GDM1 (cell line): ENCODE measurements at places on chromosomes 6 and 20.

DNA sequence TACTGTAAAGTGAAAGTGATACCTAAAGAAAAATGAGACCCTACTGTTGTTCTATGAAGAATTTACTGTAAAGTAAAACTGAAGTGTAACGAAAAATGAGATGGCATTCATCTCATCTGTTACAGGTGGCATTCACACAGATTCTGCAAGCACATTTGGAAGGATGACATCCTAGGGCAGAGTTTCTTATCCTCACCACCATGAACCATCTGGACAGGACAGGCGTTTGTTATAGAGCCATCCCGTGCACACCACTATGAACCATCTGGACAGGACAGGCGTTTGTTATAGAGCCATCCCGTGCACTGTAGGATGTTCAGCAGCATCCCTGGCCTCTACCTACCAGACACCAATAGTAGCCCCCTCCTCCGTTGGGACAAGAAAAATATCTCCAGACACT is 294.8 kb downstream of the GMDS start:
- DNase-seq: no peak

DNA sequence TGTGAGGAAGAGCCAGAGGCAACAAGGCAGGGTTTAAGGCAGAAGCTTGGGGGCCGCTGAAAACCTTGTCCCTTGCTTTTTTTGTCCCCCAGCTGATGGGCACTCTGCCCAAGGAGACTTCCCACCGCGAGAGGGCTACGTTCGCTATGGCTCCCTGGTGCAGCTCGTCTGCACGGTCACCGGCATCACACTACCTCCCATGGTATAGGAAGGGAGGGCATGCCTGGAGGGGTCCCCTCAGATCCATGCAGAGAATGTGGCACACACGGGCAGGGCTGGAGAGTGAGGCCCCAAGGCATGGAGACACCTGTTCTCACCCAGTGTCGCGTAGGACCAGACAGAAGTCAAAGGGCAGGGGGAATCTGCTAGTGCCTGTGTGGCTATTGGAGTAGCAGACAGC is 5.8 kb upstream of the MATN4 start:
- no peak for DNase-seq

- DNase-seq: no peak
Measured at GRCh38 chr20:62368392-62368975, 1.4 kb upstream of the LAMA5 start.

DNA sequence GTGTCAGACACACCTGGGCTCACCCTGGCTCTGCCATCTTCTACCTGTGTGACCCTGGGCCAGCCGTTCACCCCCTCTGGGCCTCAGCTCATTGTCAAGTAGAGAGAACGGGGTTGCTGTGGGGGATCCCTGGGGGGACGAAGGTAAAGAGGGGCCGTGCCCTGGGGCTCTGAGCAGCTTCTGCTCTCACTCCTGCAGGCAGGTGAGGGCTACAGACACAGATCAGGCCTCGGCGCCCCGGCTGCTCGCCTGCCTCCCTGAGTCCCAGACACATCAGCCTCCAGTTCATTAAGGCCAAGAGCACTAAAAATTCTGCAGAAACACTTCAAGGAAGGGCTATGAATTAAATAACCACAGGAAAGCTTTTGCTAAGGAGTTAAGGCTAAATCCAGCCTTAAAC is 394.4 kb downstream of the CDH4 start:
- no peak for DNase-seq

DNA sequence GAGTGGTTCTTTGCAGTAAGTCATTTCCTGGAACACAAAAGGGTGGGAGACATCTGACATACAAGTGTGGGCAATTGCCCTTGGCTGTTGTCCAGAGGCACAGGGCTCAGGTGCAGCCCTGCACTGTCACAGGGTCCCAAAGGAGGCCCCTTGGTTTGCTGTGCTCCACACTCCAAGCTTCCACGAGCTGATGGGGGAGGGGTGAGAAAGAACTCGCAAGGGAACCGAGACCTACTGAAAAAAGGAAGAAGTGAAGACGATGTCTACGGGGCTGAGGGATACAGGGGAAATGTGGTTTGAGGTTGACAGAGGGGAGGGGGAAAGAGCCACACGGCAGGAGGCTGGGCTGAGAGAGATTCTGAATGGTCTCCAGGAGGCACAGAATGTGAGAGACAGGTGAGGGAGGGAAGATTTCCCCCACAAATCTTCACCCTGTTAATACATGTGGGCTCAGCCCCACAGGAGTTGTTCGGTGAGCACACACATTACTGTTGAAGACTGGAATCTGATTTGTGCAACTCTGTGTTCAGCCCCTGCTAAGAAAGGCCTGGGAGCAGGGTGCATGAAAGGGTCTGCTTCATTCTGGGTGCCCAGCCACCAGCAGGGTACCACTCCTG is 123.4 kb downstream of the LY86 start:
- DNase-seq: peak; percentile 95

DNA sequence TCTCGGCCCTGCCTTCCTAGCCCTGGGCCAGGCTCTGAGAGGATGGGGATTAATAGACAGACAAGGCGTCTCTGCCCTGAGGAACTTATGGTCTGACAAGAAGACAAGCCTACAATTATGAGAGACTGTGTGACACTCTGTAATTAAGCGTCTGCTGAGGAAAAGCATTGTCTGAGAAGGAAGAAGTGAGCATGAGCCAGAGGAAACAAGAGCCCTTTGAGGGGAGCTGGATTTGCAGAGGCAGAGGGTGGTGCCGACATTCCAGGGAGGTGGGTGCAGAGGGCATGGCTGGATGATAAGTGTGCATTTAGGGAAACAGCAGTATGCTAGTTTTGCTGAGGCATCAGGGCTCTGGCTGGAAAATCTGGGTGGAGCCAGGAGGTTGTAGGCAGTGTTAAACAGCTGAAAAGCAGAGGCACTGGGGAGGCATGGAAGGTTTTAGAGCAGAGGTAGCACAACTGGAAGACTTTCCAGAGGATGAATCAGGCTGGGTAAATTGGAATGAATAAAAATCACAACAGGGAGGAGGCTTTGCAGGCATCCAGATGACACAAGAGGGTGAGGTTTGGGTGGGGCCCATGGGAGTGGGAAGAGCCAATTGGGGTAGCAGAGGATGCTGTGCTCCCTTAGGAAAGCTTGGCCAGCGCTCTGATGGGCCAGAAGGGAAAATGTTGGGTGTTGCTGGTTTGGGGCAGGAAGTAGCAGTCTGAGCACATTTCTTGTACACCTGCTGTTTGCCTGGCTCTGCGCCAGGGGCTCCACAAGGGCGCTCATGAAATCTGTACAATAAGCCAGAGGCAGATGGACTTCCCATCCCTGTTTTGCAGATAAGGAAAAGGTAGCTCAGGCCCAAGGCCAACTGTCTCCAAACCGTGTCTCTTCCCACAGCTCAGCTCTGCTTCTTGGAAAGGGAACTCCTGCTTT is 74.0 kb upstream of the MYL9 start:
- DNase-seq: no peak

DNA sequence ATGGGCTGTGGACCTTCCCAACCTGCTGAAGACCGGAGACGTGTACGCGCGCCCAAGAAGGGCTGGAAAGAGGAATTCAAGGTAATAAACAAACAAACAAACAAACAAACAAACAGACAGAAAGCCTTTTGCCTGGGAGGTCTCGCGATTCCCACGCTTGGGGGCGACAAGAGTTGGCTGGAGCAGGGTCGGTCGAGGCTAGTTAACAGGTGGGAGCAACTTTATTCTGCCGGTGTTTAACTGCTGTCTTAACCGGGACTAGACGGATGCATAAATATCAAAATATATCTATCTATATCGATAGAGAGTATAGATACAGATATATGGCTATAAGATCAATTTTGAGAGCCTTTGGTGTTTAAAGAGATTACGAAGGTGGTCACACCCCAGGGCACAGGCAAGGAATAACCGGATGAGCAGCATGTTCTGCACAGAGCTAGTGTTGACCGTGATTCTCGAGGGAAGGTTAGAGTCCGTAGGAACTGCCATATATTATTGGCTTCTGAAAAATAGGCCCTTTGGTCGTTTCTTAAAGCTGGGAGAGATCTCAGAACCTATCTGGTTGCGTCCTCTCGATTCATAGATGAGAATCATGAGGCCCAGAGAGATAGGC is 514 bp downstream of the STMND1 start:
- no peak for DNase-seq

GRCh38 chr6:125203395-125203794 is 49.8 kb downstream of the TPD52L1 start:
- no peak for DNase-seq

DNA sequence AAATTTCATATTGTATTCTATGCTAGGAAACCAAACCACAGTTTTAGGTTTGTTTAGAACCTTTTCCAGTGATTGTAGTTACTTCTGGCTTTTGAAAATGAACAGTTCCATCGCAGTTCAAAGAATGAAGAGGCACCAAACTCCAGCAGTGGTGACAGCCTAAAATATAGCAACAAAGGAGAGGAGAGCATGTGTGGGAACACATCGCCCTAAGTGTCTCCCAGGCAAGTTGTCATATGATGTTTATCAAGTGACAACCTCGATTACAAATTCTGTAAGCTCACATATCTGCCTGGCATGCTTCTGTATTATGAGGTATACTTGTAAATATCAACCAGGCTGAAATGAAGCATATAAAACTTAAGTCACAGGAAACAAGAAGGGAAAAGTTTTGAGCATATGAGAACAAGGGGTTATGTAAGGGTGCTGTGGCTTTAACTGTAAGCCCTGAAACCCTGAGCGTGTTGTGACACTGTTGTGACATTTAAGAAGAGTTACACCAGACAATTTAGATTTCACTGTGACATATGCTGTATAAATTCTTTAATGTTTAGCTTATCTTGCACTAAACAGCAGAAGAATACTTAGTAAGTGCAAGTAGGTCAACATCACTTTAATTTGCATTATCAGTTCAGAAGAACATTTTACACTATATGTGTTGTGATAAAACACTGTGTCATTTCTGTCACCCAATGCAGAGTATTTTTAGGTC is 29.1 kb upstream of the FBXL4 start:
- DNase-seq: no peak

DNA sequence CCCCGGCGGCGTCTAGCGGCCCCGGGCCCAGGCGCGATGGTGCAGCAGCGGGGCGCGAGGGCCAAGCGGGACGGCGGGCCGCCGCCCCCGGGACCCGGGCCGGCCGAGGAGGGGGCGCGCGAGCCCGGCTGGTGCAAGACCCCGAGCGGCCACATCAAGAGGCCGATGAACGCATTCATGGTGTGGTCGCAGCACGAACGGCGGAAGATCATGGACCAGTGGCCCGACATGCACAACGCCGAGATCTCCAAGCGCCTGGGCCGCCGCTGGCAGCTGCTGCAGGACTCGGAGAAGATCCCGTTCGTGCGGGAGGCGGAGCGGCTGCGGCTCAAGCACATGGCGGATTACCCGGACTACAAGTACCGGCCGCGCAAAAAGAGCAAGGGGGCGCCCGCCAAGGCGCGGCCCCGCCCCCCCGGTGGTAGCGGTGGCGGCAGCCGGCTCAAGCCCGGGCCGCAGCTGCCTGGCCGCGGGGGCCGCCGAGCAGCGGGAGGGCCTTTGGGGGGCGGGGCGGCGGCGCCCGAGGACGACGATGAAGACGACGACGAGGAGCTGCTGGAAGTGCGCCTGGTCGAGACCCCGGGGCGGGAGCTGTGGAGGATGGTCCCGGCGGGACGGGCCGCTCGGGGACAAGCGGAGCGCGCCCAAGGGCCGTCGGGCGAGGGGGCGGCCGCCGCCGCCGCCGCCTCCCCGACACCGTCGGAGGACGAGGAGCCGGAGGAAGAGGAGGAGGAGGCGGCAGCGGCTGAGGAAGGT is 715 bp downstream of the SOX12 start:
- DNase-seq: peak; percentile 52

DNA sequence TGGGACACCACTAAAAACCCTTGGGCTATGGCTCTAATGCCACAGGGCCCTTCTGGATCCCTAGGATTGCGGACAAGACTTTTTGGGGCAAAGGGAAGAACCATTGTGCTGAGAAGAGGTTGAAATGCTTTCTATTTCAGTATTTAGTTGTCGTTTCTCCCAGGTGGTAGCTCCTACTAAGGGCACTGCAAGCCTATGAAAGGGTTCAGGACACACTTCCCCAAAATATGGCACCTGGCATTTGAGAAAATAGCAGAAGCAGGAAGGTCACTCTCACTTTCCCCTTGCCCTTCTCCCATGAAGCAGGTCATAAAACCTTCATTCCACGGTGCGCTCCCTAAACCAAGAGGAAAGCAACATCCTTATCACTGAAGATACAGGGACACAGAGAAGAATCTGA is 125.4 kb upstream of the GPR6 start:
- DNase-seq: no peak

GRCh38 chr6:135876058-135876457 is 24.6 kb downstream of the PDE7B start:
- no peak for DNase-seq

DNA sequence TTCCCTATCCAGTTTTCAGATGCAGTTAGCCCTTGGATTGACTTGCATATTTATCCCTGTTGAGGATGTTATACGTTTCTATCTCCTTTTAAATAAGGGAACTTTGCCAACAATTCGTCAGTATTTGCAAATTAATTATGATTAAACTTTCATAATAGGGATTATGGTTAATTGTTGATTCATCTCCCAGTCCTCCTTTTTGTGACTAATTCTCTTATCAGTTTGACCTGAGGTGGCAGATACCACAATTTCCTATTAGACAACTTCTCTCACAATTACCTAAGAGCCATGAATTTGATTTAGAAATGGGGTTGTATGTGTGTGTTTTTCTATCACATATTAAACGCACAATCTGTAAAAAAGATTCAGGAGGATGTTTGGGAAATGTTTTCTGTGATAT is 172.9 kb downstream of the LAMA2 start:
- no peak for DNase-seq

GRCh38 chr20:45611054-45611453 is 18.5 kb upstream of the WFDC10A start:
- no peak for DNase-seq

DNA sequence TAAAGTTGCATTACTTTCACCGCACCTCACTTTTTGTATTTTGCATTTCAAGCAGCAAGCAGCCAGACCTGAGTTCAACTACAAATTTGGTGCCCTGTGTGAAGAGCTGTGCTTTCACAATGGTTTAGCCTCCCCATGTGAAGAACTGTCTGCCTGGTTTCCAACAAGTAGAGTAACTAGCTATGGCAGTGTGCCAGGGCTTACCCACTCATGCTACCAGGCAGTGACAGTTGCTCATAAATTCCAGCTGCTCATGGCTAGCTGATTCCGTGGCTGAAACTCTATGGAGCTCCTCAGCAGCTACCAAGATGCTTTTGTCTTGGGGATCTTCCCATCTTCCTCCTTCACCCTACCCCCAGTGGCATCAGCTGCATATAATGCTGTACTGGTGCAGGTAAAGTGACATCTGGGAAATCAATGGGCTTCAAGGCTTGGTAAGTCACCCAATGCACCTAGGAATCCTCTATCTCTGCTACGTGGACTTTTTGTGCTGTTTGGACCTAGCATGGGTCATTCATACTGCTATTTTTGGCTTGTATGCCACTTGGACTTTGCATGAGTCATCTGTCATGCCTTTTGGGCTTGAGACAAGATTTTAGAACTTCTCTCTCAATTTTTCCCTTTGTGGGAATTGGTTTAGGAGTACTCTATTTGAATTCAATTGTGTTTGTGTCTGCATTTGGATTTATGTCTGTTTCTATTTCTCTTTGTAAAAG is 176.5 kb upstream of the GJE1 start:
- no peak for DNase-seq

DNA sequence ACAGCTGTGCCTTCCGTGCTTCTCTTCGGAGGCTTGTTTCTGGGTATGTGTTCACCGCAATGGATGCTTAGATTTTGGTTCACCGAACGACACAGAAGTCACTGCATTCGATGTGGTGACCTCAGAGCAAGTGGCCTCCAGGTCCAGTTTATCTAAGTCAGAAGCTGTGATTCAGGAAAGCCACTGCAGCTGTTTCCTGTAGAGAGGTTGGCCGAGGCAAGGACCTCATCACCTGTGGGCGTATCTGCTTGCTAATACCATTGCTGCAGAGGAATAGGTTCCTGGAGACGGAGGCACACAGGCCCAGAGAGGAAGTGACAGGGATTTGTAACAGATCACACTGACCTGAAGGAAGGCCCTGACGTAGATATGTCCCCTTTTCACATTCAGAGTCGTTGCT is 82.7 kb downstream of the FARS2 start:
- DNase-seq: no peak
